ENCODE measurements at places on chromosomes 5 and 9.

DNA sequence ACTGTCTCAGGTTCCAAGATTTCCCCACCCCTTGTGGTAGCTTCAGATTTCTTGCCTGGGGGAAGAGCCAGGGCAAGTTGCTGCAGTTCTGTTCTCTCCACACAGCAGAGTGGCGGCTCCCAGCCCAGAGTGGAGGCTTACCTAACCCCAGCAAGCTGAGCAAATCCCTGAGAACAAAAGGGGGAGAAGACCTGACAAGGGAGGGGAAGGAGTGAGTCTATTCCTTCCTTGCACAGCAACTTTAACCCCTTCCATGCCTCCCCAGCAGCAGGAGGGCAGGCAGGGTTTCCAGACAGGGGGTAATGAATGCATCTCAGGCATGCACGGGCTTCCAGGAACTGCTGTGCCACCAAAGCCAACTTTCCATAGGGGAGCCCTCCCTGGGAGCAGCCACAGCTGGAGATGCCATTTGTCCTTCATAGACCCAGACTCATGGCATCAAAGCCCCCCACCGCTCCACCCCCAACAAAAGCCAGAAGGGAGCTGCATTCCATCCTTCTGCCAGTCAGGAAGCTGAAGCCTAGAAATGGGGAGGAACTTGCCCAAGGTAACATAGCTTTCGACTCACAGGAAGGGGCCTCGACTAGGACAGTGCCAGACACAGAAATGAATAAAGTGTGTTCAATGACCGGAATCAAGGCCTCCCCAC, 28.8 kb upstream of the FAT2 start:
- no peak for DNase-seq

GRCh38 chr5:151101746-151102145, 20.9 kb upstream of the TNIP1 start:
- no peak for DNase-seq

GRCh38 chr5:152505442-152506042, 100.5 kb upstream of the NMUR2 start:
- no peak for DNase-seq

GRCh38 chr9:23814243-23814642, 11.8 kb downstream of the ELAVL2 start:
- DNase-seq, result no peak

DNA sequence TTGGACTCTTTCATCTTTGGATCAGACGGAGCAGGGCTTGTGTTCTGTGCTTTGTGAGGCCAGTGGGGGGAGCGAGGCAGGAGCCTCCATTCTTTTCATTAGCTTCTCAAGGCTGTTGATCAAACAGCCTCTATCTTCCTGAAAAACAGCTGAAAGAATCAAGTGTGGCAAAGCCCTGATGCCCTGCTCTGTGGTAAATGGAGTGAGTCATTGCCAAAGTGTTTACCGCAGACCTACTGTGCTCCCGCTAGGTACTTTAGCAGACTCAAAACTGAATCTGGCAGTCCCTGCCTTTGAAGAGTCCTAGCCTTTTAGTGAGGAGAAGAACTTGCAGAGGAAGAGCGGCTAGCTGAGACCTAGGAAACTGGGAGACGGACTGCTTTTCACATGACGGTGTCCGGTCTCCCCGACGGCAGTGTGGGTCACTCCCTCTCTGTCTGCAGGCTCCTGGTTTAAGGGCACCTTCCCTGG, 3.3 kb downstream of the ANKRD33B start:
- no peak for DNase-seq

DNA sequence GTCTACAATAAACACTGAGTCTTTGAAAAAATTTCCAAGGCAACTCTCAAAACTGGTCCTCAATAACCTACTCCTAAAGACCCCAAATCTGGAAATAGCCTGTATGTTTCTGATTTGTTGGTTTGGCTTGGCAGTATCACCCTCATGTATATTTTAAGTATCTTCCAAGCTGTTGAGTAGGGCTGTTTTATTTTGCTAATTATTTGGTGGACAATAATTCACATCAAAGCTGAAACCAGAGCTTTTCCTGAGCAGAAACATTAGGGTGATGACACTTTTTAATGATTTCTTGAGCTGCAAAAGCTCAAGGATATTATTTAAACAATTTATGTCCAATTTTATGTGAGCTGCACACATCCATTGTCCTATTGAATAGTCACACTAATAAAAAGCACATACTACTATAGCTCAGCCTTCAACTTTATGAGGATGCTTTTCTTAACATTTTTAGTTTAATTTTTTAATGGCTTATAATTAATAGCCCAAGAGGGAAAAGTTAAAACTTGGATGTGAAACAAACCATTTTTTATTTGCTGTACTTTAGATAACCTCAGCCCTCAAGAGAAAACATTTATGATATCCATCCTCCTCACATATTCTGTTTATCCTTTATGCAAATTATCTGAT, 393.1 kb downstream of the TAF11L14 start:
- no peak for DNase-seq

DNA sequence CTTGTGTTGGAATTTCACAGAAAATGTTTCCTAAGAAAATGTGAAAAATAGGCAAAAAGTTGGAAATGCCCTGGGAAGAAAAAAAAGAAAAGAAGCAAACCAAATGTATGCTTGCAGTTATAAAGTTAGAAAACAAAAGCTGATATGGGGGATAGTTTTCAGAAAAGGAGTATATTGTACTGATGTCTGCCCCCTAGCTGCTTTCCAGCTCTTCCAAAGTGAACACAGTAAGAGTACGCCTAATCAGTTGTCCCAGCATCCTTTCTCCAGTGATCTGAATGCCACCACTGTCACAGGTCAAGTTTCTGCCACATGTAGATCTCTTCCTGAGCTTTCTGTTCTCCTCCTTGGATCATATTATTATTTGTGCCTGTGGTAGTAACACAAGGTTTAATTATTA, 5.8 kb downstream of the TYRP1 start:
- no peak for DNase-seq

- no peak for DNase-seq
These were observed 281.4 kb downstream of the SPOCK1 start for GRCh38 chr5:137217599-137218200.

All from stimulated activated CD8-positive, alpha-beta memory T cell treated with anti-CD3 and anti-CD28 coated beads, Interleukin-15, amount 100 ng/mL, for 4 hours (primary cell).